Cardiac muscle cell (in vitro differentiated cells and primary cell): ENCODE measurements at places on chromosomes 12 and 14.
A peak's percentile ranks its signal among the peaks of the same experiment; 100 is the strongest.

DNA sequence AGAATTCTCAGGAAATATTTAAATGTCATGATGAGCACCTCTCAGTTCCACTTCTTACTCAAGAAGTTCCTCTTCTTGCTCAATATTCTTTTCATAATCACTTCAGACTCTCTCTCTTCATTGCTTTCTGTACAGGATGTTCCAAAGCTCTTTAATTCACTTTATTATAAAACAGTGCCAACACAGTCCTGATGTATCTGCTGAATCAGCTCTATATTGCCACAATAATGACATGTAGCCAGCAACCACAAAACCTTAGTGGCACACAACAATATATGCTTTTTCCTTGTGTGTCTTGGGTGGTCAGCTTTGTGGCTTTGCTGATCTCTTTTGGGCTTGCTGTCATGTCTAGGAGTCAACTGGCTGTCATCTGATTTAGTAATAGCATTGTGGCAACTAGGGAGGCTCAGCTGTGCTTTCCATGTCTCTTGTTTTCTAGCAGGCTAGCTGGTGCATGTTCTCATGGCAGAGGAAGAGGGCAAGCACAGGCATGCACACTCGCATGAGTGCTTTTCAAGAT is 52.8 kb upstream of the SLC2A13 start:
- no peak for DNase-seq

- DNase-seq = no peak
Observed at GRCh38 chr12:103279444-103279843, 216.3 kb downstream of the C12orf42 start.

DNA sequence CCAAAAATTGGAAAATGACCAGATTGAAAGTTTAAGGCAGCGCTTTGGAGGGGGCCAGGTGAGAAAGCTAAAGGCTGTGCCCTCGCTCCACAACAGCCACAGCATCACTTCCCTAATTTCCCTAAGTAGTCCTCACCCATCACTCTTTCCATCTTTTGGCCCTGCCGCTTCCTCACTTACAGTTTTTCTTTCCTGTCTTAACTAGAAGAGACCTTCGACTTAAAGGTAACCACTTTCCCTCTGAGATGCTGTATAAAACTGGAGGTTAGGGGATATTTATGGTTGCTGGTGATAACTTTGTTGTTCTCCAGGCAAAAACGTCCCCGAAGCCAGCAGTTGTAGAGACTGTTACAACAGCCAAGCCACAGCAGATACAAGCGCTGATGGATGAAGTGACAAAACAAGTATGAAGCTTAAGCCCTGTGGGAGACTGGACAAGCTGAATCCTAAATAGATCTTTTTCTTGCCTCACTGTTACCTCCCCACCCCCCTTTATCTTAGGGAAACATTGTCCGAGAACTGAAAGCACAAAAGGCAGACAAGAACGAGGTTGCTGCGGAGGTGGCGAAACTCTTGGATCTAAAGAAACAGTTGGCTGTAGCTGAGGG is 4.3 kb downstream of the DDIT3 start:
- DNase-seq = no peak

DNA sequence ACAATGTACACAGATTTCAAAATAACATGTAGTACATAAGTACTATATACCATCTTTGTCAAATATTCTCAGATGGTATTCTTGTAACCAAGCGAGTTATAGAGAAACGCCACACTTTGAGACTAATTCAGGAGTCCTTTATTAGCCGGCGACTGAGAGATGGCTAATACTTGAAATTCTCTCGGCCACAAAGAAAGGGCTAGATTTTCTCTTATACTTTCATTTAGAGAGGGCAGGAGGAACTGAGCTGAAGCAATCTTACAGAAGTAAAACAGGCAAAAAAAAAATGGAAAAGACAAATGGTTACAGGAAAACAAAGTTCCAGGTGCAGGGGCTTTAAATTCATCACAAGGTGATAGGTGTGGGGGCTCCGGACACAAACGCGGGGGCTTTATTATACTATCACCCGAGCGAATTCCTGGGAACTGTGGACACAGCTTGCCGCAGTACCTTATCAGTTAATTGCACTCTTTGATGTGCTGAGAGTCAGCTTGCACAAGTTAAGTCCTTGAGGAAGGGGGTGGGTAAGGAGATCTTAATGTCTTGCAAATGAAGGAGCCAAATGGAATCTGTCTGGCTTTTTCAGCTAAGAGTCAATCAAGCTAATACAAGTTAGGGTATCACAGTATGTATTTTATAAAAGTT is 382.3 kb downstream of the KCNH5 start:
- DNase-seq = peak; percentile 32

DNA sequence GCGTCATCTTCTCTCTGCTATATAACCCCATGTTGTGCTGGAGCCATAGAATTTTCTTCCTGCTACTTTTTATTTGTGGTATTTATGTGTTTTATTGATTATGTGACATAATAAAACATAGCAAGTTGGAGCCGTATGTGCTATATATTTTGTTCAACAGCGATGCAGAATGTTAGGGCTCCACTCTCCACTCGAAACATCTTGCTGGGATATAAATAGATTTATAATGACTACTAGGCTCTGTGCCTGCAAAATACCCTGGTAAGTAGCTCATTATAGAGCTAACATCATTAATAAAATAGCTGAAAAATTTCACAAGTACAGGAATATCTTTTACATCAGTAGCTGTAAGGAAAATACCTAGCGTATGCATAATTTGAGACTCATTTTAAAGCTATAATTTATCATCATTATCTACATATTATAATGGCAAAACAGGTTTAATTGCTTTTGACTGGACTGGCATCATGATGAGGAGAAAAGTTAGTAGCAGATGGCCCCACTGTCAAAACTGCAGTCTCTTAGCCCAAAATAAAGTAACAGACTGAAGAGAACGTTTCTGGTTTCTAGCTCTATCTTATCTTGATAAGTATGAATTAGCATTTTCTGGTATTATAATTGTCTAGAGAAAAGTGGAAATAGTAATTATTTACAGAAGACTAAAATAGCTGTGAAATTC is 263.0 kb downstream of the NEDD1 start:
- no peak for DNase-seq

GRCh38 chr14:51657762-51658161 is 6.1 kb downstream of the FRMD6 start:
- no peak for DNase-seq

GRCh38 chr14:81093651-81094050 is 127.1 kb downstream of the GTF2A1 start:
- no peak for DNase-seq

- DNase-seq = no peak
Observed at GRCh38 chr12:102874819-102875218, 42.2 kb downstream of the PAH start.

DNA sequence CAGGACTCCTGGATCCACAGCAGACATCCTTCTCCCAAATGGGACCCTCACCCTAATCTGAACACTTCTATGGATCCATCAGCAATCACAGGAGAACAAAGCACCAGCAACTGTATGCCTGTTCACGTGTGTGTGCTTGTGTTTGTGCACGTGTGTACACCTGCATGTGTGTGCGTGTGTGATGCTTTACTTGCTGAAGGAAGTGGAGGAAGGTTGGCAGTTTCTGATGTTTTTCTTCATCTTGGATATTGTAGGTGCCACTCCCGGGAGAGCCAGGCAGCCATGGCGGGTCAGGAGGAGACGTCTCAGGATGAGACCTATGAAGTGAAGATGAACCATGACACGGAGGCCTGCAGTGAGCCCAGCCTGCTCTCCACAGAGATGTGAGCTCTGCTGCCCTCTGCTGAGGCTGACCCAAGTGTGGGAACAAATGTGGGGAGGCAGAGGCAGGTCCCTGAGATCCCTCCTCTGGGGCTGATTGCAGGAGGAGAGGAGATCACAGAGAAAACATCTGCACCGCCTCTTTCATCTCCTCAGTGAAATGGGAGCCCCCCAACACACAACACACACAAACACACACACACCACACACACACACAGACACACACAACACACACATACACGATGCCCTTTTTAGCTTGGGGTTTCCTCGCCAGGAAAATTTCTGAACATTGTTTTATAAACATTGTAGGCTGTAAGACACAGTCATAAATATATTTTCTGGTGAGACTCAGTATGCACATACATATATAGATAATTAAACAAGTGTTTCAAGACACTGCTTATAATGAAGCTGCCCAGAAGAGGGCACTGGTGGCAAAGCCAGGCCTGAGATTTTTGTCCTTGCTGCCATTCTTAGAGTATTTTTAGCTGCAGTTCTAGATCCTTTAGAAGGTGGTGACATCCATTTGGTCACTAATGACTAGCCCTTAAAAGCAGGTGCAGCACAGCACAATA is 112.2 kb upstream of the FKBP4 start:
- DNase-seq = peak; percentile 59

DNA sequence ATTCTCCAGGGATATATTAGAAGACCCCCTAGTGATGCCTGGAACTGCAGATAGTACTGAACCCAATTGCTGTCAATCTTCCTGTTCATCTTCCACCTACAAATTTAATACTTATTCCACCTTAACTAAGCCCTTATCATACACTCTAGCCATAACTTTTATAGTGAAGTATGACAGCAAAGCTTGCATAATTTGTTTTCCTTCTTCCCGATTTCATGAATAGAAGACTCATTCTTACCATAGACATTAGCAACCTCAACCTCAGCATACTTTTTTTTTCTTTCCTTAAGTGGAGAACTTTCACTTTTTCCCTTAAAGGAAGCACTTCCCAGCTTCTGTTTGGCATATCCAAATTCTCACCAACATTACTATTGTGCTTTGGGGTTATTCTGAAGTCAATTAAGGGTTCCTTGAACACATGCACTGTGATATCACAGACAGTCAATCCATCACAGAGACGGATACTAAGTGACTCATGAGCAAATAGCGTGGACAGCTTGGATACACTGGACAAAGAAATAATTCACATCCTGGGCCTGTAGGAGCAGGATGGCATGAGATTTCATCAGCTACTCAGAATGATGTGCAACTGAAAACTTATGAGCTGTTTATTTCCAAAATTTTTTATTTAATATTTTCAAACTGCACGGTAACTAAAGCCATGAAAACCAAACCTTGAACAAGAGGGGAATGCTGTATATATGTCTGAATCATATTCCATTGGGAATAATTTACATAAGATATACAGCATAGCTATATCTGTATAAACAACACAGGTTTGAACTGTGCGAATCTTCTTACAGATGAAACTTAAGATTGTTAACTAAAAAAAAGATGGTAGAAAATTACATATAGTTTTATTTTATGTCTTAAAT is 63.9 kb downstream of the SYT1 start:
- no peak for DNase-seq

DNA sequence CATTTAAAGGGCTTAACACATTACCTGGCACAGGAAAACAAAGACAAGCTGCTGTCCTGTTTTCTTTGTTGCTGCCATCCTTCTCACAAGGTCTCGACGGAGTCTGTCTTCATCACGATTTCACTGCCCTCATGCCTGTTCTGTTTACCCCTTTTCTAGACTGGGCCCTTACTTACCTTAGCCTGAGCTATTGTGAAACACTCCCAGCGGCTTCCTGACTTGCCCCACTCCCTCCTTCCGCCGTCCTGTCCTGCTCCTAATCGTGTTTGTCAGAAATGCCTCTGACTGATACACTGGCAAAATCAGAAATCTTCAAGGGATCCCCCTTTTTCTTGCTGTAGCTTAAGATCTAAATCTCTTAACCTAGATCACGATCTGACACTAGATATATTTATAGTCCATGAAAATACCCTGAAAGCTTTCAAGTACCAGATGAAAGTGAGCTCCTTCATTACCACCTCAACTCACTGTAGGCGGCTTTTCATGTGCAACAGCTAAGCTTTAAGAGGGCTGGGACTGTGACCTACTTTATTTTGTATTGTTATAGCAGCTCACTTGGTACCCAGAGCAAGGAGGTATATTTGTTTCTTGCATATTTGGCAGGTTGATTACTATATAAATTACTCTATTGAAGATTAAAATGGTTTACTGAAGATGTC is 32.1 kb downstream of the TECPR2 start:
- DNase-seq = peak; percentile 30

- DNase-seq = no peak
Observed at GRCh38 chr12:60191676-60192359, 596.0 kb downstream of the SLC16A7 start.

DNA sequence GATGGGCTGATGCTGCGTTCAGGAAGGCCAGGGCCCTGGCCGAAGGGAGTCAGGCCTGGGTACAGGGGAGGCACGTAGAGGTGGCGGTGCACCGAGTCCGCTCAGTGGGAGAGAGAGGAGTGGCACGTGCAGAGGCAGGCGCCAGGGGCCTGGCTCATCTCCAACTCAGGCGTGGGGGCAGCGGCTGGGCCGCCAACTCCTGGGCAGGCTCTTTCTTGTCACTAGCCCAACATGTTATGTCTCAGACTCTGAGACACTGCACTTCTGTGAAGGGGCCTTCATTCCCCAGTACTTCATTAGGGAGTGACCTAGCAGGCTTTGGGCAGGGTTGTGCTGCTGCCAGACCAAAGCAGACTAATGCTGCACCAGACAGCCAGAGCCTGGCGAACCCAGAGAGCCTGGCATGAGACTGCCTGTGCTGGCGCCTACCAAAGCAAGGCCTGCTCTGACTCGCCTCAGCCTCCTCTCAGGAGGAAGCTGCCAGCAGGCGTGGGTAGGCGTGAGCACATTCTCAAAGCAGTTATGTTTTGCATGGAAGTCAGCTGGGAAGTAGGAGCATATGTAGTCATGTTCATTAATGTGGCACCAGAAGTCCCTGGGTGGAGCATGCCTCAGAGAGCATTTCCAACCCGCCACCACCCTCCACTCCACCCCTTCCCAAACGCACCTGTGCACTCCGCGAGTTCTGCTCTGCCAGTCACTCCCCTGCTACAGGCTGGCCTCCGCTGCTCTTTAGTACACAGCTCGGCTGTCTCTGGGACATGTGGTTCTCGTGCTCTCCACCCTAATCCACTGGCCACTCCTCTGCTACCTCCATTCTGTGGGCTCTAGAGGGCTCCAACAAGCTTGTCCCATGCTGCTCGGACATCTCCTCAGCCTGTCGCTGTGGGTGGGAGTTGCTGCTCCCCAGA is 9.7 kb downstream of the CKB start:
- no peak for DNase-seq

DNA sequence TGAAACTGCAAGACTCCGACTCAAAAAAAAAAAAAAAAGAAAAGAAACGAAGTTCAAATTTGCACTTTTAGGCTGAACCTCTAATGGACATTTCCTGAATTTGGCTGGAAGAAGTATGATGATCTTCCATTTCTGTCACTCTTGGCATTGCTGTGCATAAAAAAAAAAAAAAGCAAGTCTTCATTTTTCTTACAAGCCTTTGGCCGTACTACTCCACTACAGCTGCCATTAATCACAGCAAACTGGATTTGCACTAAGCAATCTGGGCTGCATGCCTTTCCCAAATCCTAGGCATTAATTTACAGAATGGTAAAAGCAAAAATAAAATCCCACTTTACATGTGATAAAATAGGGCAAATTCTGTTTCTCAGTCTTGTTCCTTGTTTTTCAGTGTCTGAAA is 7.1 kb downstream of the CSRP2 start:
- no peak for DNase-seq

- no peak for DNase-seq
Observed at GRCh38 chr12:71276541-71276940, 118.7 kb upstream of the TSPAN8 start.
